ENCODE measurements at places on chromosomes 5 and 9. TPM values are rescaled to one million over a fixed set of nuclear protein-coding genes. Genes with fewer than 3 reads are reported as not detected.
A peak's percentile ranks its signal among the peaks of the same experiment; 100 is the strongest.

DNA sequence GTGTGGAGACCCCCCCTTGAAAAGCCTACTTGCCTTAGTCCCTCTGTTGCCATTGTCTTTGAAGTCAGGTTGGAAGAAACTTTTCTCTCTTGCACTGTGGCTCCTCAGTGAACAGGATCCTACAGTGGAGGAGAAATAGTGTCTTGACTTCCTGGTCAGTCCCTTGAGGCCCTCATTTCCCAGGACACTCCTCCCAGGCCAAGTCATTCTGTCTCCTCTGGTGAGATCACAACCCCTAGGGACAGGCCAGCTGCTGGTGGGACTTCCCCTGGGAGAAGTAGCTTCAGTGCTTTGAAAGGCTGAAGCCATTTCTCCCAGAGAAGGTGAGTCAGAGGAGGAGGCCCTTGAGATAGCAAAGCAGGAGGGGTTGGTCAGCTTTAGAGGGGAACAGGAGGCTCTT lies 10.1 kb upstream of the GRIA1 start:
- no peaks in the 10 kb centered on the region for H3K4me1 ChIP-seq
- H3K4me3 ChIP-seq: no peak overlapping the region
- H3K27me3 ChIP-seq: no peaks in the 10 kb centered on the region

DNA sequence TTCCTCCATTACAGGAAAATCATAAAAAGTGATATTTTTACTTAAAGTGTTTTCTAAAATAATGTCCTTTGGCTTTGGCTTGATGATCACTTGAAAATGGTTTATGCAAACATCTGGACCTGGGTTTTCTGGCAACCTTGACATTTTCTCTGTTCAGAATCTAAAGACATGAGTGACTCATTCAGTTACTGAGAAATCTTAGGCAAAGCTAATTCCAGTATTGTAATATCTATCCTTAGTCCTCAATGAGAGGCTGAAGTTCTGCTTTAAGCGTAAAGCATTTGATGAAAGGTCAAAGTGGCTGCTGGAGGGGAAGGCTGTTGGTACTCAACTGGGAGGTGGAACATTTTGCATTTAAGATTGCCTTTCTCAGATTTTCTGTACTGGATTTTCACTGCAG lies 2.3 kb downstream of the MAN2A1 start:
- H3K27ac ChIP-seq: no peak overlapping the region
- H3K4me1 ChIP-seq: no peaks in the 10 kb centered on the region
- H3K36me3 ChIP-seq: no peaks in the 10 kb centered on the region
- no peaks in the 10 kb centered on the region for H3K27me3 ChIP-seq
- no peak for DNase-seq
- H3K4me3 ChIP-seq: peak overlapping the region; percentile 92

DNA sequence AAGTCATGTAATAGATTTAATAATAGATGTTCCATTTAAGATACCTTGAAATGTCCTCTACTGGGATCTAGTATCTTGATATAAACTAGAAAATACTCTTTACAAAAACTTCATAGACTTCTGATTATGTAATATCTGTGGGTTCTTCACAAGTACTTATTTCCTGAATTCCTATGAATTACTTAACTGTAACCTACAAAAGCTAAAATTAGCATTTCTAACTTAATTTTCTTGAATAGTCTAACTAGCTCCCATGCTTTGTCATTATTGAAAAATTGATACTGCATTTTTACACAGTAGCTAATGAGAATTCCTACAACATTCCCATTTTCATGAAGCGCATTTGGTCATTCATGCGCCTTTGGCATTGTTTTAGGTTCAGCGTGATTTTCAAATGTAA lies 1828.2 kb downstream of the MAT2B start:
- H3K4me3 ChIP-seq: no peak overlapping the region
- H3K4me1 ChIP-seq: no peaks in the 10 kb centered on the region
- no peak for DNase-seq

- H3K27me3 ChIP-seq: no peaks in the 10 kb centered on the region
- H3K36me3 ChIP-seq: no peaks in the 10 kb centered on the region
- H3K4me1 ChIP-seq: no peaks in the 10 kb centered on the region
- no peak overlapping the region for H3K4me3 ChIP-seq
Measured at GRCh38 chr5:97193355-97193688, 10.3 kb upstream of the RIOK2 start.

DNA sequence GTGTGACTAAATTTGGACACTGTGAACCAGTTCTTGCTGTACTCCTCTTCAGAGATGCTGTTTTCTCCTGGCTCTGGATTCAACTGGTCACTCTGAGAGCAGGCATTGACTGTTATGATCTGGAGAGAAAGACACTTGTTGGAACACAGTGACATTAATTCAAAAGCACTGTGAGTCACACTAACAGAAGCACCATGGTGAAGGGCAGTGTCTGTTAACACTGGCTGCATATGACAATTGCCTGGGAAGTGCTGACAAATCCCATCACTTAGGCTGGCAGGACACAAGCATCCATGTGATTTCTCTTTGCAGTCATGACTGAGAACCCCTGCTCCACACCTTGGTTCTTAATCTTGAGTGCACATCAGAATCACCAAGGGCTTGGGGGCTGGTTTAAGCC lies 132.4 kb downstream of the TRPM6 start:
- no peaks in the 10 kb centered on the region for H3K27me3 ChIP-seq
- DNase-seq: no peak
- no peaks in the 10 kb centered on the region for H3K4me1 ChIP-seq
- no peak overlapping the region for H3K4me3 ChIP-seq

GRCh38 chr5:125377141-125377540 lies 630.7 kb upstream of the ZNF608 start:
- H3K27me3 ChIP-seq: no peaks in the 10 kb centered on the region
- no peak overlapping the region for H3K4me3 ChIP-seq
- no peak for DNase-seq
- peaks cover 2% of the 10 kb centered on the region for H3K4me1 ChIP-seq
- peak overlapping the region; percentile 5 for H3K27ac ChIP-seq

- no peak for DNase-seq
- no peaks in the 10 kb centered on the region for H3K4me1 ChIP-seq
- H3K27ac ChIP-seq: no peak overlapping the region
- H3K27me3 ChIP-seq: no peaks in the 10 kb centered on the region
- peaks cover 79% of the 10 kb centered on the region for H3K36me3 ChIP-seq
Measured at GRCh38 chr9:111582888-111583287, 16.6 kb downstream of the PTGR1 start.

Gene ORM2
- total RNA-seq: not detected

Gene HMMR
- total RNA-seq: 75.1 TPM
